ENCODE measurements at places on chromosomes 6 and 20.

DNA sequence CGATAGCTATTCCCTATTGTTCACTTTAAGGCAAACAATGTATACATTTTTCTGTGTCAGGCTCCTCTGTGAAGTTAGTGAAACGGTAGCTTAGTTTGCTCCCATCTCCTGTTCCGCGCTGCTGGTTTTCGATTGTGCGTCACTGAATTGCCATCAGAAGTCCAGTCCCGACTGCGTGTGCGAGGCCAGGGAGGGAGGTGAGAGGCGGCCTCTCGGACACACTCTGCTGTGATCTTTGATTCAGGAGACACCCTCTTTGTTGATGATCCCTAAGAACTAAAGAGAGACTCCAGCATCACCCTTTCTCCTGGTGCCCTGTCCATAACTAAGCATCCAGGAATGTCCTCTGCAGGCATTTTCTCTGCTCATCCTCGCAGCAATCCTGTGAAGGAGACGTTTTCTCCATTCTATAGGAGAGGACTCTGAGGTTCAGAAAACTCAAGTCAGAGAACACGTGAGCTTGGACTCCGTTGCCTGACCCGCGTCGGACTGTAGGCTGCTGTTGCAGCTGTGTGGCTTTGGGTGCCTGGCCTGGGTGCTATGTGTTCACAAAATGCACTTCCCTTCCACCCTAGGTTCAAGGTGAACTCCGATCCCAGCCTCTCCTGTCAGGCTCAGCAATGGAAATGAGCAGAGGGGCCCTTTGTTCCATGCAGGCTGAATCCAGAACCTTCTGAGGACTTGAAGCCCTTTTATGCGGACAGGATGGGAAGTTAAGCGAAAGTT lies 24.1 kb upstream of the UNC93A start:
- no peak for DNase-seq

- DNase-seq = no peak
Measured at GRCh38 chr6:116764629-116764960, 924 bp downstream of the FAM162B start.

DNA sequence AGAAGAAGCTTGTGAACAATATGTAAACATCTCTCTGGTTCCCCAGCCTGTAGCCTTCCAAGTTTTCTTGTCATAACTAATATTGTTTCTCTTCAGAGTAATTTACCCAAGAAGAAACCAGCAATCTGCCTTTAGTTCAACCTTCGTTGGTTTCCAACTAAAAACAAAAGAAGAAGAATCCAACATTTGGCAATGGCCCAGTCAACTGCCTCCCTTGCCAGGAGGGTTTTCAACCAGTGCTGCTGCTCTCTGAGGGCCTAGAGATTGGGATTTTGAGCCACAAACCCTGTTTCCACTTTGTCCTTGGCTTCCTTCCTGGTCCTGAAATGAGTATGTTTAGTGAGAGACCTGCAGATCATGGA lies 395.8 kb upstream of the CNR1 start:
- no peak for DNase-seq

DNA sequence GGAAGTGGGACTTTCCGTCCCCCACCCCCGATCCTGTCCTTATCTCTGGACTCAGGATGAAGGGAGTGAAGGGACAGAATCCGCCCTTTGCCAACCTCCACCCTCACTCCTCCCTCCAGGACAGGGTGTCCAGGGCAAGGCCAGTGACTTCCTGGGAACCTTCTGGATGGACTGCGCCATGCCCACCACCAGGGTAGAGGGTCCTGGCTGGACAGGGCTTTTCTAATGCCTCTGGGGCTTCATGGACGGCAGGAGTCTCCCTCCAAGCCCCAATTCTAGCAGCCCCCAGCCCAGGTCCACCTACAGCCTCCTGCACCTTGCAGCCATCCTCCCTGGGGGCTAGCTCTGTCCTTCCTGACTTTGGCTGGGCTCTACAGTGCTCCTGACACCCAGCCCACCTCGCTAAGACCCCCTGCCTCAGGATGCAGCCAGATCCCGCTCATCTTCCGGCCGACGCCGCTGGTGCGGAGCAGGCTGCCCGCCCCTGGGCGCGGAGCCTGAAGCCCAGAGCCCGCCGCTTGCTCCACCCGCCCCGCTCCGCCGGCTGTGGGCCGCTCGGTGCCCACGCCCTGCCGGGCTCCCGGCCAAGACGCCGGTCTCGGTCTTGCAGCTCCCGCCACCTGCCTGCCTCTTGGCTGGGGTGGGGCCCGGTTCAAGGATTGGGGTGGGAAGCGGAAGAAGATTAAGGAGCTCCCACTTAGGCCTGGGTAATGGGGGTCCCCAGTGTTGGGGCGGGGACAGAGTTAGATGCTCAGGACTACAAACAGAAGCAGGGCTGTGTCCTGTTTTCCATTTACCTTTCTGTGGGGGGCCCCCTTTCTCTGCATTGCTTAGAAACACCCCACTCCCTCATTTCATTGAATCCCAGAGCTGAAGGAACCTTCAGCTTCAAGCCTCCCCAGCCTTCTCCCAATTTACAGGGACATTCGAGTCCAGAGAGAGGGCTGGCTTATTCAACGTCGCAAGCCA lies 72.8 kb downstream of the MDGA1 start:
- DNase-seq = peak; percentile 15

GRCh38 chr6:142088858-142089216 lies 43.9 kb upstream of the GJE1 start:
- DNase-seq = no peak

- DNase-seq = no peak
Measured at GRCh38 chr20:38043512-38044300, 10.2 kb downstream of the RPRD1B start.

DNA sequence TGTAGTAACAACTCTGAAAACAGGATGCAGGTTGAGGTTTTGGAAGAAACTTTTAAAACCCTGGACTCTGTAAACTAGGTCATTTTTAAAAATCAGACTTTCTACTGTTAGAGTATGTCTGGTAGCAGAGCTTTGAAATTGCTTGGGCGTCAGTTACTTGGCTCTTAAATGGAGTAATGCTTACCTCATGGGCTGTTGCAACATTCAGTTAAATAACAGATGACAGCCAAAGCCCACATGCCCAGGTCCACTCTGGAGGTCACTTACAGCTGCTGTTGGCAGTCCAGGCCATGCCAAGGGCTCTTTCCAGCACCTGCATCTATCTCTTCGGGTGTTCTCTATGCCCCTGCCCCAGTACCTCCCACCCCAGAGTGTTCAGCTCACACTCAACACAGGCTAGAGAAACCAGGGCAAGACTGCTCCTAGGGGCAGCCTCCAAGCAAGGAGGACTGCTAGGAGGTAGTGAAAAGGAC lies 96.4 kb downstream of the BANF2 start:
- no peak for DNase-seq

All from CD8-positive, alpha-beta memory T cell (primary cell).